Stimulated activated CD8-positive, alpha-beta memory T cell treated with anti-CD3 and anti-CD28 coated beads, Interleukin-15, amount 100 ng/mL, for 1 hour (primary cell): ENCODE measurements at places on chromosomes 11 and 22.

DNA sequence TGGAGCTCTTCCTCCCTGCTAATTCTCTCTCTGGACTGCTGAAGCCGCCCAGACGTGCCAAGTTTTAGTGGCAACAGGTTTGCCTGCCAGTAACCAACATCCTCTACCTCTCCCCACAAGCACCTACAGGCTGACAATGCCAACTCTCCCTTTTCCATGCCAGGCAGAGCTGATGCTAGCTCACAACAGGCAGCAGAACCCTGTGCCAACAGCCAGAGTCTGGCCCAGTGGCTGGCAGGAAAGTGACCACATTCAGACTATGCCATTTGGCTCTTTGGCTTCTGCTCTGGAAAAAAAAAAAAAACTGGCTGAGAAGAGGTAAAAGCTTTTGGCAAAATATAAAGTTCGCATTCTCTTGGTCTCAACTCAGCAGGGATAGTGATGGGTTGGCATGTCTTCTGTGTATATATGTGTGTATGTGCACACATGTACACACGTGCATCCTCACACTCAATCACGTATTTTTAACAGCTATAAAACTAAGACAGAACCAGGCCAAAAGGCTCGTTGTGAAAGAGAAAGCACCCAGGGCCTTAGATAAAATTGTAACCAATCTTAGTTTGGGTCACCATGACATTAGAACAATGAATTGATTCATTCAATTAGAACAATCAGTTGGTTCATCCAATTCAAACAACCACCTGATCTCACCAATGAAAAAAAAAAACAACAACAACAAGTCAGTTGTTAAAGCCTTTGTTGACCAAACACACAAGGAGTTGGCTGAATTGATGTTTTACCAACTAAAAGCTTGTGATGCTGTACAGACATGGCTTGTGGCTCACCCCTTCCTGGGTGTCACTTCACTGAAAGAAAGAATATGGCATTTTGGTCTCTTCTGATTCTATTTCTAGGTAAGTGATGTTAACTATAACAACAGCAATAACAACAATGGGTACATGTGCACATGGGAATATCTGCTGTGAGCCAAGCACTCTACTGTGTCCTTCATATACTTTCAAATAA lies 48.6 kb downstream of the TRIM29 start:
- no peak for DNase-seq

DNA sequence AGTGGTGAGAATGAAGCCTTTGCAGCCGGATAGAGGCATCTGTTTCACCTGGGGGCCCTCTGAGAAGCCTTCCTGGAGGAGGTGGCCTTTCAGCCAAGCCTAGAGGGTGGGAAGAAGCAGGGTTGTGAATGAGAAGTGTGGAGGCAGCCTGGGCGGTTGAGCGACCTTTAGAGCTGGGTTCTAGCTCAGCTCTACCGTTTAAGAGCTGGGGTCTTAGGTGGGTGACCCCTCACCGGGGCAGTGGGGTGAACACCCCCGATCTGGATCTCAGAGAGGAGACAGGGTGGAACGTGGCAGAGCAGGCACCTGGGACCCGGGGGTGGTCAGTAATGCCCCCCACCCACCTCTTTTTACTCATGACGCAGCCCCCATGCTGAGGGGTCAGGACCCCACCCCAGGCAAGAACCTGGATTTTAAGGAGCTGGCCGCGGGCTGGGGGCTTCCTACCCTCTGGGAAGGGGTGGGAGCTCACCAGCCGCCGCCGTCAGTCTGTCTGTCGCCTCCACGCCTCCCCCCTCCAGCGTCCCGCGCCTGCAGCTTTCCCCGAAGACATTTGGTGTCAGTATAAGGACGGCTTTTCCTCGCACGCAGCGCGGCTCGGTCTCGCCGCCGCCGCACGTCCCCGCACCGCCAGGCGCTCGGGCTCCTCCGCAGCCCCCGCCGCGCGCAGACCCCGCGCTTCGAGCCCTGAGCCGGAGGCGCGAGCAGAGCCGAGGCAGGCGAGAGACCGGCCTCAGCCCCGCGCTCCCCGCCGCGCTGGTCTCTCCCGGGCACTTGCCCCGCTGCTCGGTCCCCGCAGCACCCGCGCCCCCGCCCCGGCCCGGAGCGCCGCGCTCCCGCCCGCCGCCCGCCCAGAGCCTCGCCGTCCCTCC lies 13.3 kb upstream of the CACNA1I start:
- peak; percentile 18 for DNase-seq

DNA sequence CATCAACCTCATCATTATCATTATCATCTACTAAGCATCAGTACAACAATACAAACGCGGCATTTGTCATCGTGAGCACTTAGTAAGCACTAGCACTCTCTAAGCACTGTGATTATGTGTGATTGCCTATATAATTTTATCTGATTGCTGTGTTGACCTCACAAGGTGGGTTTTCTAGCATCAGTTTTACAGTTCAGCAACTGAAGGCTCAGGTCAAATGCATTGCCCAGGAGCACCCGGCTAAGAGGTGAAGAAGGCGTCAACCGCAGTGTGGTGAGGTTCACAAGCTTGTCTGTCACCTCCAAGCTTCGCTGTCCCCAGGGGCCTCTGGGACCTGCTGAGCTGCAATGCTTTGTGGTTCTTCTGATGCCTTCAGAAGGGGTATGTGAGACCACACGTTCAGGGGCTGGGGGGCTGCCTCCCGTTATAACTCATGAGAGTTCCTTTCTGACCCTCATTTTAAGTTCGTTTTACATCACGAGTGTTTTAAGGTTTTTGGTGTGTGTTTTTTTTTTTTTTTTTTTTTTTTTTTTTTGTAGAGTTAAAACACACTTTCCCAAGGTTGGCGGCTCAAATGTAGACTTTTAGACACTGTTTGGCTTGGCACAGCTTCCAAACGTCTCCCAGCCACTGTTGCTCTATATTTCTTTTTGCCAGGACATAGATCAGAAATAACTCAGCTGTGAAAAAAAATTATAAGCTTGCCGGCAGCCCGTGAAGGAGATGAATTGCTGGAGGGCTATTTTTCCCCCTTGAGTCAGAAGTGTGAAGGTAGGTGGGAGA lies 33.8 kb upstream of the SCUBE1 start:
- DNase-seq = peak; percentile 10

DNA sequence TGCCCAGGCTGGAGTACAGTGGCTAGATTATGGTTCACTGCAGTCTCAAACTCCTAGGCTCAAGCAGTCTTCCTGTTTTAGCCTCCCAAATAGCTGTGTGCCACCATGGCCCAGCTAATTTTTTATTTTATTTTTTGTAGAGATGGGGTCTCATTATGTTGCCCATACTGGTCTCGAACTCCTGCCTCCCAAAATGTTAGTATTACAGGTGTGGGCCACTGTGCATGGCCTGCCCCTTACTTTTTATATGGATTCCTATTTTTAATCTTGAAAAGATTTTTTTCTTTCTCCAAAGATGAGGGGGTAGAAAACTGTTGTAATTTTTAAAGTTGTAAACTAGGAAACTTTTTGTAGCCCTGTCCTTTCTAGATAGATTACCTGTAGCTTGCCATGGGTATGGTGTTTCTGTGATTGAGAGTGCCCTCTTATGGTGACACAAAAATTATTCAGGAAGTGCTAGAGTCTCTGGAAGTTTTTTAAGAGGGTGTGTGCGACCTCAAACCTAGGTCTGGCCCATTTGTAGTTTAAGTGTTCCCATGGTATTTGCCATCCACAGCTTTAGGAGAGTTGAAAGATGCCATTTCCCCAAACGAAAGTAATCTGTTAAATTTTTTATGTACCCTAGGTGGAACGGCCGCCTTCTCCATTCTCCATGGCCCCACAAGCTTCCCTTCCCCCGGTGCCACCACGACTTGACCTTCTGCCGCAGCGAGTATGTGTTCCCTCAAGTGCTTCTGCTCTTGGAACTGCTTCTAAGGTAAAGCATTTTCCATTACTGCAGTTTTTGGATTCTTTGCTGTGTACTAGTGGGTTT lies 32.4 kb downstream of the MCAM start:
- DNase-seq = no peak

GRCh38 chr22:30441088-30441487 lies 15.5 kb downstream of the MTFP1 start:
- DNase-seq = no peak
